ENCODE measurements at places on chromosomes 7 and 10. TPM values are rescaled to one million over a fixed set of nuclear protein-coding genes. Genes with fewer than 3 reads are reported as not detected.

The AIMP2 gene
- 10.1 TPM for polyA plus RNA-seq

The SFTPD gene
- polyA plus RNA-seq: 0.55 TPM

The AKR1E2 gene
- not detected for polyA plus RNA-seq

The ZNF727 gene
- 0.55 TPM for polyA plus RNA-seq

The RNF32 gene
- polyA plus RNA-seq: 1.6 TPM

The SLC26A4 gene
- polyA plus RNA-seq: 0.13 TPM

GRCh38 chr10:59945991-59946390, 39.6 kb upstream of the CCDC6 start:
- no peak overlapping the region for H3K27ac ChIP-seq
- no peaks in the 10 kb centered on the region for H3K4me1 ChIP-seq
- no peaks in the 10 kb centered on the region for H3K27me3 ChIP-seq
- no peak overlapping the region for H3K4me3 ChIP-seq
- no peak for DNase-seq

- no peak for DNase-seq
- peaks cover 12% of the 10 kb centered on the region for H3K36me3 ChIP-seq
- H3K27ac ChIP-seq: no peak overlapping the region
- H3K27me3 ChIP-seq: no peaks in the 10 kb centered on the region
- H3K4me3 ChIP-seq: no peak overlapping the region
- H3K4me1 ChIP-seq: no peaks in the 10 kb centered on the region
Observed at GRCh38 chr7:130874071-130874915, 140.3 kb upstream of the KLF14 start.

DNA sequence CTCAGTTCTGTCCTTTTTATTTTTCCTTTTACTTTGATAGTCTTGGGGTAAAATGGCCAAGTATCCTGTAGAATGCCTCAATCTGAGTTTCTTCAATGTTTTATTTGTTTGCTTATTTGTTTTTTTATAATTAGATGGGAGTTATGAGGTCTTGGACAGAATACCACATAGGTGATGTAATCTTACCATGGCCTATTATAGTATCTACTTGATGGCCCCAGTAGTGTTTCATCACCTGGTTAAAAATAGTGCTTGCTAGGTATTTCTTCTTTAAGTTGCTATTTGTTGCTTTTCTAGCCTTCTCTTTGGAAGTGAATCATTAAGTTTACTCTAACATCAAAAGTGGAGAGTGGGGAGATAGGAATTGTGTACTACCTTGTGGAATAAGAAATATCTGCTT, 1020.0 kb upstream of the KCND2 start:
- no peak overlapping the region for H3K4me3 ChIP-seq
- H3K27ac ChIP-seq: no peak overlapping the region
- DNase-seq: no peak
- no peaks in the 10 kb centered on the region for H3K4me1 ChIP-seq

DNA sequence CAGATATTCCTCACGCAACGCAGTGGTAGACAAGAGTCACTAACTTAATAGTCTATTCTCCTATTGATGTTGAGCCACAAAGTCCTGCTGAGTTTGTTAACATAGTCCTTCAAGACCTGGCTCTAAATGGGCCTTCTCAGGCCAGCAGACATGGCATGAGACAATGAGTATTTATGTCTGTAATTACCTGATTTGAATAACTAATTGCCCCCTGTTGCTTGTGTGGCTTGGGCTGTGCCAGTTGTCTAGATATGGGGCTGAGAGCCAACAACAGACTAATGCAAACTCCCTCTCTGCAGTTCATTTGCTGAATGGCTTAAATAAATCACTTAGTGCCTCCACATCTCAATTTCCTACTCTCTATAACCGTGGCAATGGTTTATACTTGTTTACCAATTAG, 65.5 kb upstream of the VWC2 start:
- no peak for DNase-seq
- no peaks in the 10 kb centered on the region for H3K36me3 ChIP-seq
- no peaks in the 10 kb centered on the region for H3K4me1 ChIP-seq
- H3K4me3 ChIP-seq: no peak overlapping the region
- H3K27ac ChIP-seq: no peak overlapping the region

DNA sequence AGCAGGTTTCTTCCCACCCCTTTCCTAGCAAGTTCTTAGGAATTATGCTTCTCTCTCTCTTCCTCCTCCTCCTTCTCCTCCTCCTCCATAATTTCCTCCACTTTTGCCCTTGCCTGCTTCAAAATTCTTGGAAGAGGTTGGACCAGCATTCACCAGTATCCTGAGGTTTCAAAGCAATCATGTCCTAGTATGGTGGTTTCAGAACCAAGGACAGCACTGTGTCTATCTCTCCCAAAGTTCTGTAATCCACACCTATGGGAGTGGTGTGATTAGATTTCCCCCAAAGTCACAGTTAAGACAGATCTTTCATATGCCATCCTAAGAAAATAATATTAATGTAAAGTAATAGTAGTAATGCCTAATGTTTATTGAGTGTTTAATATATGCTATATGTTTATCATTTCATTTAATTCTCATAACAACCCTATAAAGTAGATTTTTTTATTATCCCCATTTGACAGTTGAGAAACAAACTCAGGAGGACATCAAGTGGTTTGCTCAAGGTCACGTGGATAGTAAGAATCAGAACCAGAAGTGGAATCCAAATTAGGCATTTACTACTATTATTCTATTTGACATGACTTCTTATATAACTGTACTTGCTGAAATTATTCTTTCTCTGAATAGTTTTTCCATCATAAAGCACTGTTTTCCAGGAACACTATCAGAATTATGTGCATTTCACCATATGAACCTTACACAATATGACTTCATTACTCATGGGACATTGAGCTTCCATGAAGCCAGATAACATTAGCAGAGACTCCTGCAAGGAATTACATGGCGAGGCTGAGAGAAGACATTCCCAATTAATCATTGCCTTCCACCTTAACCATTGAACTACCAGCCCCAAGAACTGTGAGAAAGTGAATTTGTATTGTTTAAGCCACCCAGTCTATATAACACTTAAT, 91.4 kb downstream of the IPMK start:
- DNase-seq: no peak
- H3K27ac ChIP-seq: no peak overlapping the region
- H3K4me3 ChIP-seq: no peak overlapping the region

DNA sequence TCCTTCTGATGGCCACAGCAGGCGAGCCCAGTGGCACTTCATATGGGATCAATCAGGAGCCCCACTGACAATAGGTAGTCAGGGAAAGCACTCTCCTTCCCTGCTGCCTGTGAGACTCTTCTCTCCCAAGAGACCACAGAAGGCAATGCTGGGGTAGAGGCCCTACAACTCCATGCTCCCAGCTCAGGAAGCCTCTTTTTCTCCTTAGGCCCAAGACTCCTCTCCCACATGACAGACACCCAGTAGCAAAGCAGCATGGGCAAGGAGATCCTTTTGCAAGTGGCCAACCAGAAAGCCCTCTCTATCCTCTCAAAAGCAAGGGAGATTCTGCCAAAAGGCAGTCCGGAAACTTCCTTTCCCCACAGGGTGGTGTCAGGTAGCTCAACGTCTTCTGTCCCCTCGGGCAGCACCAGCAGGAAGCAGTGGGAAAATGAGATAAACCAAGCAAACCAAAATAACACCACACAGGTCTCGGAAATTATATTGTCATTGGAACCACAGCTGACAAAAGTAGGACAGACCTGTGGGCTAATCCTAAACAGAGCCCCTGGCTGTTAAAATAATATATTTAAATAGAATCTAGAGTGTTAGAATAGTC, 172.7 kb upstream of the GDF10 start:
- no peaks in the 10 kb centered on the region for H3K4me1 ChIP-seq
- no peak for DNase-seq
- no peaks in the 10 kb centered on the region for H3K36me3 ChIP-seq
- no peak overlapping the region for H3K27ac ChIP-seq

GRCh38 chr7:53476566-53476965, 441.1 kb downstream of the POM121L12 start:
- no peaks in the 10 kb centered on the region for H3K36me3 ChIP-seq
- no peaks in the 10 kb centered on the region for H3K27me3 ChIP-seq
- no peak for DNase-seq
- H3K27ac ChIP-seq: no peak overlapping the region
- H3K4me1 ChIP-seq: no peaks in the 10 kb centered on the region

DNA sequence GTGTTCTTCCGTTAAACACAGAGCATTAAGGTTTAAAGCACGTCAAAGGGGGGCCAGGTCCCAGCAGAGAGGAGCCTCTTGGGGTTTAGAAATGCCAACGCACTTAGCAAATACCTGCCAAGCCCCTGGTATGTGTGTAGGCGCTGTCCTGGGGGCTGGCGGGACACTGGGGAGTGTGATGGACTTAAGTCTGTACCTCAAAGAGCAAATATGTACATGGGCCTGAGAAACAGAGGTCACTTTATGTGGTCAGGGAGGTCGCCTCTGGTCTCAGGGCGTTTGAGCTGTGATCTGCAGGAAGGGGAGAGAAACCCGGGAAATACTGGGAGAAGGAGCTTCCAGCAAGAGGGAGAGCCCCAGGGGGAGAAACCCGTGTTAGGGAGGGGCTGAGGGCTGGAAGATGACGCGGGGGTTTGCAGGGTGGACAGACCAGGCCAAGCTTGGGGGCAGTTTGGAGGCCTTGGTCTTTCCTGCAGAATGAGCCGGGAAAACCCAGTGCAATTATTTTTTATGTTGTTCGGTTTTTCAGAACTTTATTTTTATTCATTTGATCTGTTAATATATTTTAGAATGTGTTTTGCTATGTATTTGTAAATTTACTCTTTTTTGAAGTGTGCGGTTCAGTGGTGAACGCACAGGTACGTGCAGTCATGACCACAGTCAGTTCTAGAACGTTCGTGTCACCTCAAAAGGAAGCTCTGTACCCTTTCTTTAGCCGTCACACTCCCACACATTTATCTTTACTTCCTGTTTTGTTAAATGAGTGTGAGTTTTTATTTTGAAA, 441.4 kb upstream of the FOXK1 start:
- H3K27ac ChIP-seq: no peak overlapping the region
- no peaks in the 10 kb centered on the region for H3K36me3 ChIP-seq
- H3K27me3 ChIP-seq: no peaks in the 10 kb centered on the region

DNA sequence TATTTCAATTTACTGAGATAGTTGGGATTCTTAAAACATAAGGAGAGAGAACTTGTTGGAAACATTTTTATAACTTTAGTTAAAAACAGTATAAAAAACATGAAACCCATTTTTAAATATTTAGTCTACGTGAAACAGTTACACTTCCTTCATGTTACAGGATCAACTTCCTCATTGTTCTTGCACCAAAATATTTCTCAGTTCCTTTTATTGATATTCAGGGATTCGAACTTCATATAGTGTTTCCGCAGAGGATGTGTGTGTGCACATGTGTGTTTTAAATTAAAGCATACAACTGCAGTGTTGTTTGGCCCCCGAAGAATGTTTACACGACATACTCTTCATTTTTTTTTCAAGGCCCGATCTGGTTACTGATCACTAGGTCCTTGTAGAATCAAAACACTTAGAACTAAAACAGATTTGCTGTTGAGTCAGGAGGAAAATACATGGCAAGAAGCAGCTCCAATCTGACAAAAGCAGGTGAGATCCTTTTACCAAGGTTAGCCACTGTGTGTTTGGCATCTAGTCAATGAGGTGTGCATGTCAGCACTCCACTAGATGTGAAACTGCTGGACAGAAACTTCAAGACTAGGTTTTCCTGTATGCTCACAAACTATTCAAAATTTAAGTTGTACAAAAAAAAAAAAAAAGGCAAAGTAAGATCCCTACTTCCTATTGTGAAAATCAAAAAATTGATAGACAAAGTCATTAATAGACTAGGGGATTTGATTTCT, 60.4 kb downstream of the INSYN2A start:
- H3K4me1 ChIP-seq: peaks cover 13% of the 10 kb centered on the region
- H3K4me3 ChIP-seq: no peak overlapping the region
- H3K36me3 ChIP-seq: no peaks in the 10 kb centered on the region
- H3K27ac ChIP-seq: peak overlapping the region; percentile 36

GRCh38 chr7:145219461-145219860, 383.6 kb upstream of the TPK1 start:
- no peaks in the 10 kb centered on the region for H3K27me3 ChIP-seq
- H3K36me3 ChIP-seq: no peaks in the 10 kb centered on the region
- no peak for DNase-seq
- no peak overlapping the region for H3K4me3 ChIP-seq
- no peak overlapping the region for H3K27ac ChIP-seq

- no peaks in the 10 kb centered on the region for H3K4me1 ChIP-seq
- H3K27me3 ChIP-seq: no peaks in the 10 kb centered on the region
- DNase-seq: no peak
- no peak overlapping the region for H3K4me3 ChIP-seq
- no peak overlapping the region for H3K27ac ChIP-seq
- H3K36me3 ChIP-seq: no peaks in the 10 kb centered on the region
Observed at GRCh38 chr10:75950307-75950706, 518.9 kb downstream of the LRMDA start.

DNA sequence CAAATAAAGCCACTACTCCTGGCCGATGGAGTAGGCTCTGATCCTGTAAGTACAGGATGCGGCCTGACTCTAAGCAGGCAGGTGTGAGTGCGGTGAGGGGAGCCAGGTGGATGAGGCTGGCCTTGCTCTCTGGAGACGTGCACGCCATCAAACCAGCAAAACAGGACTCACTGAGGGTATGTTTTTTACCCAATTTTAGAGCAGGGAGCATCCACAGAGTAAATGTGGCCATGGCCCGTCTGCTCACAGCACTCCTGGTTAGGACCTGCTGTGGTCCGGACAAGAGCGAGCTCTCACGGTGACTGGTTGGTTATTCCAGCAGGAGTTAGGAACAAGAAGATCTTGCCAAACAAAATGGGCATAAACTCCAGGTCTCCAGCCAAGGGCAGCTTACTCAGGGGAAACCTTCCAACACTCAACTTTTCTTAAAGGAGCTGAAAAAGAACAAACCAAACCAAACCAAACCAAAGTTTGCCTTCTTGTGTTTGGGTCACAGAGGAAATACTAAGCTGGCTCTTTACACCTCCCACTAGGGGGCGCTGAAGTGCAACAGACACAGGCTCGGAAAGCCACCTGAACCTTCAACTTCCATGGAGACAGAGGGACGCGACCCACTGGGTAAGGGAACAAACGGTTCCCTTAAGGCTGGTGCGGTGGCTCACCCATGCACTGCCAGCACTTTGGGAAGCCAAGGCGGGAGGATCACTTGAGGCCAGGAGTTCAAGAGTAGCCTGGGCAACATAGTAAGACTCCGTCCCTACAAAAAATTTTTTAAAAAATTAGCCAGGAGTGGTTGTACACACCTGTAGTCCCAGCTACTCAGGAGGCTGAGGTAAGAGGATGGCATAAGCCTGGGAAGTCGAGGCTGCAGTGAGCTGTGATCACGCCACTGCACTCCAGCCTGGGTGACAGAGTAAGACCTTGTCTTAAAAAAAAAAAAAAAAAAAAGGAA, 122.4 kb downstream of the CLEC2L start:
- H3K4me3 ChIP-seq: no peak overlapping the region
- H3K27me3 ChIP-seq: no peaks in the 10 kb centered on the region
- peaks cover 39% of the 10 kb centered on the region for H3K4me1 ChIP-seq
- no peak overlapping the region for H3K27ac ChIP-seq
- peak; percentile 83 for DNase-seq
- no peaks in the 10 kb centered on the region for H3K36me3 ChIP-seq

- H3K36me3 ChIP-seq: no peaks in the 10 kb centered on the region
- H3K4me1 ChIP-seq: peaks cover 30% of the 10 kb centered on the region
- no peaks in the 10 kb centered on the region for H3K27me3 ChIP-seq
- peak; percentile 25 for DNase-seq
Observed at GRCh38 chr7:36775061-36775620, 50.8 kb upstream of the AOAH start.

All from B cell (primary cell).